ENCODE measurements at places on chromosomes 1 and 21.

- no peak for DNase-seq
Observed at GRCh38 chr1:177413982-177414596, 243.3 kb downstream of the BRINP2 start.

- no peak for DNase-seq
Observed at GRCh38 chr1:2031546-2032540, 12.7 kb downstream of the GABRD start.

DNA sequence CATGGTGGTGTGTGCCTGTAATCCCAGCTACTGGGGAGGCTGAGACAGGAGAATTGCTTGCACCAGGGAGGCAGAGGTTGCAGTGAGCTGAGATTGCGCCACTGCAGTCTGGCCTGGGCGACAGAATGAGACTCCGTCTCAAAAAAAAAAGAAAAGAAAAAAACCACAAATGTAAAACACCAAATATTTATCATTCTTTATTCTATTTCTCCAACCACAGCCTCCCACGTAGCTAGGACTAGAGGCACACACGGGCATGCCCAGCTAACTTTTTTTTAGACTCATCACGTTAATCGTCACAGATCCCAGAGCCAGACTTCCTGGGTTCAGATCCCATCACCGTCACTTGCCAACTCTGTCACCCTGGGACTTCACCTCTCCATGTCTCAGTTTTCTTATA is 13.5 kb downstream of the DNAJC16 start:
- no peak for DNase-seq

DNA sequence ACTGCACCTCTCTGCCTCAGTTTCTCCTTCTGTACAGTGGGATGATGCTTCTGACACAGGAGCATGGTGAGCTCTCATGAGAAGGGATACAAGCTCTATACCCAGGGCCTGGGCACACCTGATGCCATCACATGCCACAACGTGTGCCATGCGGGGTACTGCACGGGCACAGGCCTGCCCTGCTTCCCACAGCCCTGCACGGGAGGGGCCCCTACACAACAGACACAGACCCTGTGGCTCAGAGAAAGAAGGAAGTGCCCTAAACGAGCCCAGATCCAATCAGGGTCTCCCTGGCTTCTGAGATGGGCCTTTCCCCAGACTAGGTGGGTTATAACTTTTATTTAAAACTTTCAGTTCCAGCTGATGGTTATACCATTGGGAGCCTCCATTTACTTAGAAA is 24.6 kb downstream of the C2CD2 start:
- DNase-seq: no peak

DNA sequence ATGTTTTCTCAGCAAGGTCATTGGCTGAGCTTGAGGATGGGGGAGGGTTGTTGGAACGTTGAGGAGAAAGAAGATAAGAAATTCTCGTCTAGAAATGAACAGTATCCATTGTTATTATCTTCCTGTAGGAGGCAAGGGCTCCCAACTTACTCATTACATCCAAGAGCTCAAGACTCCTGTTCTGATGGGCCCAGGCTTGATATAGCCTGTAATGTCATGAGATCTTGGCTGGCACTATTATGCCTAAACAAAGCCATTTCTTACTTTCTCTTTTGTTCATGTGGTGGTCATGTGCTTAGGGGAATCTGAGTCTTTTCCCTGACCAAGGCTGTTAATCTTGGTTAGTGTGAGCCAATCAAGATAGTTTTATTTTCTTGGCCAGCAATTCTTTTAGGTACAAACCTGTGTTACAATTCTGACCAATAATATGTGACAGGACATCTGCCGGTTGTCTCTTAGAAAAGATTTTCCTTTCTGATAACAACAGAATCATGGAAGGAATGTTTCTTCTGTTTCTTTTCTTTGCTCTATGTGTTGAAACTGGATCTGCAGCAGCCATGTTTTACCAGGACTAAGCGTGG is 15.2 kb upstream of the IGSF3 start:
- DNase-seq: no peak

DNA sequence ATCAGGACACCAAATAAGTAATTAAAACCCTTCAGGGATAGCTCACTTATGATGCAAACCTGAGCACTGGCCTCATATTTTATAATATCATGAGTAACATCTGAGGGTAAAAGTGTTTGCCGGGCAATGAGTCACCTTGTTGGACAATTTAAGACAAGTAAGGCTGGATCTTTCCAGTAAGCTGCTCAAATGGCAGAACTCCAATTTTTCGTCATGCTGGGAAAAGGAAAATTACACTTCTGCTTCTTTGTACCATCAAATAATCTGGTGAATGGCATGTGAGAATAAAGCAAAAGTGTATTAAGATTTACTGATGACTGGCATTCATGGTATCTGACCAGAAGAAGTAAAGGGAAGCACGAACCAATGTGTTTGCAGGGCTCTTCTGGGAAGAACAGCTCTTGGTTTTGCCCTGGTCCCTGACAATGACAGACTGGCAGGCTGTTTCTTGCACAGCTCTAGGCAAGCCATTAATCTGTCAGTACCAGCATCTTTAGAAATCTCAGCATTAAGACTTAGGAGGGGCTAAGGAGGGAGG is 392.2 kb downstream of the VAV3 start:
- DNase-seq: no peak

GRCh38 chr1:116328671-116329070 is 44.4 kb upstream of the ATP1A1 start:
- no peak for DNase-seq

DNA sequence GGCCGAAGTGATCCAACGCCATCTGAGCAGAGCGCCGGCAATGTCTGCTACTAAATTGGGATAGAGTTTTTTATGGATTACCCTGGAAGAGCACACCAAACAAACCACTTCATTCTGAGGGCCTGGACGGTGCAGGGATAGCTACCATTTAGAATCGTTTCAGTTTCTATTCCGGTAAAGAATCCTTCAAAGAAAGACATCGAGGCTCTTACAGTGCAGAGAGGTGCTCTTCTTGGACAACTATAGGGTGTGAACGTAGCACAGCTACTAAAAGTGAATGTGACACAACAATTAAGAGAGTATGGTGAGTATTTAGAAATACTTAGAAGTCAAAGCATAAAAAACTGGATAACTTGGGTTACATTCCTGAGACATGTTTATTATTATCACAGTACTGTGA is 16.1 kb downstream of the HIVEP3 start:
- no peak for DNase-seq

GRCh38 chr1:227961651-227962466 is 14.1 kb upstream of the WNT9A start:
- no peak for DNase-seq

DNA sequence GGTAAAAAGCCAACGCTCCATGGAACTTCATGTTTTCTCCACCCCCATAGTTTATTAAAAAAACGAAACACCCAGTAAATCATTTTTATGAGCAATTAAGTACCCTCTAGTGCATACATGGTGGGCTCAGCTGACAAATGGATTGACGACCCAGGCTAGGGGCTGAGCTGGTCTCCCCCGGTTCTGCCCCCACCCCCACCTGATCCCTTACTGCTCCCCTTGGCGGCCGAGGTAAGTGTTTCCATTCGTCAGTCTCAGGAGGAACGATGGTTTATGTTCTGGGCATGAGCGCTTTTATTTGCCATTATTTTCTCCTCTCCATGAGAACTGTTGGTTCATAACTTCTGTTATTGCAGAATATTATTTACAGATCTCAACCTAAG is 233.9 kb upstream of the C1orf174 start:
- DNase-seq: no peak

GRCh38 chr1:53270873-53271272 is 32.6 kb upstream of the MAGOH start:
- no peak for DNase-seq

GRCh38 chr1:180246579-180246978 is 16.5 kb downstream of the LHX4 start:
- no peak for DNase-seq

GRCh38 chr1:193111641-193112090 is 6.5 kb upstream of the GLRX2 start:
- peak; percentile 84 for DNase-seq

DNA sequence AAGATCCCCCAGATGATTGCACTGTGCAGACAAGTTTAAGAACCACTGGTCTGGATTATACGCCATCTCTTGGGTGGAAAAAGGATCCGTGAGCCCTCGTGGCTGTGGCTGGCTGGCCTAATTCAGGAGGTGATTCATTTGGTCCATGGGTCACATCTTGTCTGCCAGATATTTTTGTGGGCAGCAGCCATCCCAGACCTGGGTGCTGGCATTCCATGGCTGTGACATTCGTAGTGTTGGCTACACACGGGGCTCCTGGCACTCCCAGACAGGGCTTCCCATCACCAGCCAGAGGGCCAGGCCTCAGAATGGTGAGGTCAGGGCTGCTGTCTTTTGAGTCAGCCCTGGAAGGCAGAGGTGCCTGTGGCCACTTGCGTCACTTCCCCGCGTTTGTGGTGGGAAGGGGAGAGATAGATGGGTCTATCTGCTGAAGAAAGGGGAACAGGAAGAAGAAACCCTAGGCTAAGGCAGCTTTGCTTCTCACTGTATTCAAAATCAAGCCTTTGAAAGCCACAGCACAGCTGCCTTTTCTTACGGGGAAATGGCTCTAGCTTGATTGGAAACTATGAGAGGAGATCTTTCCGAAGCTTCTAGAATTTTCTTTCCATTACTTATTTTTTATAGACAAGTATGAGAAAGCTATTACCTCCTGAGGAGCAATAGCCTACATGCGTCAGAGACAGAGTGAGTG is 32.4 kb downstream of the EIF2D start:
- peak; percentile 91 for DNase-seq

GRCh38 chr1:119806489-119806888 is 4.8 kb downstream of the REG4 start:
- DNase-seq: no peak

DNA sequence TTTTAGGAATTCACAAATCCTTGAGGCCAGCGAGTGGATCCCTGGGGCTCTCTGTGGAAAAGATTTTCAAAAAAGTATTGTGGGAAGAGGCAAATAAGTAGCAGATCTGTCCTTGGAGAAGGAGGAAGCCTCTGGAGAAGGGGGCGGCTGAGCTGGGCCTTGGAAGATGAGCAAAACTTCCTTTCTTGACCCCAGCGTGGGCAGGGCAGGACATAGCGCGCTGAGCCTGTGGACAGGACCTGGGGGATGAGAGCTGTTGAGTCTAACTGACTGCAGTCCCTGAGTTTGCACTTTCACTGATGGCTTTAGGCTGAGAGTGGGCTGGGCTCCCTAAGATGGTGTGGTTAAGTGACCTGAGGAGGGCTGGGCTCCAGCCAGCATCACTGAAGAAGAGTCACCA is 170.2 kb upstream of the GALNT2 start:
- no peak for DNase-seq

- DNase-seq: no peak
Observed at GRCh38 chr1:96538883-96539282, 182.7 kb upstream of the PTBP2 start.

- no peak for DNase-seq
Observed at GRCh38 chr1:210582205-210582970, 253.7 kb downstream of the HHAT start.

- peak; percentile 98 for DNase-seq
Observed at GRCh38 chr1:6554031-6554906, at the start of gene NOL9. Gene NOL9 (minus strand): TSS chr1:6554513. CDS start chr1:6554502, 11 bp downstream.

DNA sequence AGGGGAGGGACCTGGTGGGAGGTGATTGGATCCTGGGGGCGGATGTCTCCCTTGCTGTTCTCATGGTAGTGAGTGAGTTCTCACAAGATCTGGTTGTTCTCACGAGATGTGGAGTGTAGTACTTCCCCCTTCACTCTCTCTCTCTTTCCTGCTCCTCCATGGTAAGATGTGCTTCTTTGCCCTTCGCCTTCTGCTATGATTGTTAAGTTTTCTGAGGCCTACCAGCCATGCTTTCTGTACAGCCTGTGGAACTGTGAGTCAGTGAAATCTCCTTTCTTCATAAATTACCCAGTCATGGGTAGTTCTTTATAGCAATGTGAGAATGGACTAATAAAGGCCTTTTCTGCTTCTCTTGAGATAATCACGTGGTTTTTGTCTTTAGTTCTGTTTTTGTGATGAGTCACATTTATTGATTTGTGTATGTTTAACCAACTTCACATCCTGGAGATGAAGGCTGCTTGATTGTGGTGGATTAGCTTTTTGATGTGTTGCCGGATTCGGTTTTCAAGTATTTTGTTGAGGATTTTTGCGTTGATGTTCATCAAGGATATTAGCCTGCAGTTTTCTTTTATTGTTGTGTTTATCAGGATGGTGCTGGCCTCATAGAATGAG is 45.5 kb downstream of the RABGAP1L start:
- no peak for DNase-seq

DNA sequence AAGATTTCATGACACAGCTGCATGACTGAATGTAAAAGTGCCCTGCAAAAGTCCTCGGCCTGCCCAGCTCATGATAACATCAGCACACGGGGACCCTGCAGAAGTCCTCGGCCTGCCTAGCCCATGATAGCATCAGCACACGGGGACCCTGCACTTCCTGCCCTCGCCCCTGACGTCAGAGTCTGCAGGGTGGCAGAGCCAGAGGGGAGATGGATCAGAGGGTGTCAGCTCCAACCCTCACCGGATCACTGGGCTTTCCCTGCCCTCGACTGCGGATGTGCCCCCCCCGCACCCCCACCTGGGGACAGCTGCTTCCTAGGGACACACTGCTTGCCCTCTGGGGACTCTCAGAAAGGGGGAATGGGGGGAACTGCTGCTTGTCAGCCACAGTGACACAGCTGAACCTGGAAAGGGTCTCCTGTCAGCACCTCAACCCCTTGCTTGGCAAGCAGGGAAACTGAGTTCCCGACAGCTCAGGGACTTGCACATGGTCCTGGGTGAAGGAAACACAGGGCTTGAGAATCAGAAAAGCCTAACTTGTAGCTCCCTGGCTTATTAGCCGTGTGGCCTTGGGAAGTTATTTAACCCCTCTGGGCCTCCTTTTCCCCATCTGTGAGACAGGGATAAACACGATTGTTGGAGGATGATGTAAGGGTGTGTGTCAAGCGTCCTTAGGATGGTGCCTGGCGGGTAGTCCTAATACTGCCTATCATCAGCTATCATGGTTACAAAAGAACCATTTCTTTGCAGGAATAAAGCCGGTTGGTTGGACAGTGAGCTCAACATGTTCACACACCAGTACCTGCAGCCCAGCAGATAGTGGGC is 8.3 kb upstream of the MIIP start:
- no peak for DNase-seq

- no peak for DNase-seq
Observed at GRCh38 chr1:117124661-117125060, 3.1 kb upstream of the TRIM45 start.

GRCh38 chr1:29900712-29901111 is 664.4 kb downstream of the PTPRU start:
- no peak for DNase-seq

GRCh38 chr1:108646265-108646647 is 14.6 kb downstream of the HENMT1 start:
- no peak for DNase-seq

DNA sequence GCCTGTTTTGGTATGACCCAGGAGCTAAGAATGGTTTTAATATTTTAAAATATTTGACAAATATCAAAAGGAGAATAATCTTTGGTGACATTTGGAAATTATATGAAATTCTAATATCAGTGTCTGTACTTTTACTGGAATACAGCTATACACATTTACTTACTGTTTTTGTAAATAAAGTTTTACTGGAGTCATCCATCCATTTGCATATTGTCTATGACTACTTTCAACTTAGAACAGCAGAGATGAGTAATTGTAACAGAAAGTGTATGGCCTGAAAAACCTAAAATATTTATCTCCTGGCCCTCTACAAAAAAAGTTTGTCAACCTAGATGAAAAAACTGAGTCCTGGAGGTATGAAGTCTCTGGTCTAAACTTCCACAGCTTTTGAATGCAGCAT is 5.8 kb upstream of the MAP3K7CL start:
- DNase-seq: no peak
